T1000 (cell line): ENCODE measurements at places on chromosomes 7 and 10.
A peak's percentile ranks its signal among the peaks of the same experiment; 100 is the strongest.

DNA sequence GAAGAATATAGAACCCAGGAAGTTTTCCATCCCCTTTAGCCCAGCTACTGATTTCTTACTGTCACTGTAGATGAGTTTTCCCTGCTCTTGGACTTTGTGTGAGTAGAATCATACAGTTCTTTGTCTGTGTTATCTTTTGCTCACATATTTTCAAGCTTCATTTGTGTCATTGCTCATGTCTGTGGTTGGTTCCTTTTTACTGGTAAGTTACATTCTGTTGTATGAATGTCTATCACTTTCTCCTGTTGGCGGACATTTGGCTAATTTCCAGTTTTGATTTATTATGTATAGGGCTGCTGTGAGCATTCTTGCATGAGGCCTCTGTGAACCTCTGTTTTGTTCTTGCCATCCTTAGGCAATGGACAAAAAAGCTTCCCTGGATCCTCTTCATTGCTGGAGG is 5.3 kb downstream of the GLRX3 start:
- DNase-seq: no peak

- DNase-seq: no peak
These were observed 27.4 kb downstream of the LAMB4 start for GRCh38 chr7:108102671-108103312.

- no peak for DNase-seq
These were observed 238.9 kb upstream of the GPR26 start for GRCh38 chr10:123427165-123427786.

GRCh38 chr7:8261711-8262695 is at the start of gene ICA1:
TSS of gene ICA1 (minus strand) at chr7:8262167. CDS start at chr7:8235926, 26,241 bp downstream.
- DNase-seq: peak; percentile 52

GRCh38 chr10:113497198-113497597 is 55.7 kb upstream of the HABP2 start:
- DNase-seq: no peak

GRCh38 chr7:84857336-84857735 is 329.5 kb downstream of the SEMA3D start:
- DNase-seq: no peak

- no peak for DNase-seq
These were observed 22.3 kb upstream of the NPTX2 start for GRCh38 chr7:98594787-98595186.

GRCh38 chr10:69498711-69499471 is 47.6 kb downstream of the TSPAN15 start:
- no peak for DNase-seq

- no peak for DNase-seq
These were observed 142.8 kb downstream of the LSM5 start for GRCh38 chr7:32347244-32347828.

GRCh38 chr7:1695800-1696454 is 25.9 kb downstream of the ELFN1 start:
- no peak for DNase-seq

GRCh38 chr7:108528183-108528712 is 2.3 kb upstream of the PNPLA8 start:
- no peak for DNase-seq

DNA sequence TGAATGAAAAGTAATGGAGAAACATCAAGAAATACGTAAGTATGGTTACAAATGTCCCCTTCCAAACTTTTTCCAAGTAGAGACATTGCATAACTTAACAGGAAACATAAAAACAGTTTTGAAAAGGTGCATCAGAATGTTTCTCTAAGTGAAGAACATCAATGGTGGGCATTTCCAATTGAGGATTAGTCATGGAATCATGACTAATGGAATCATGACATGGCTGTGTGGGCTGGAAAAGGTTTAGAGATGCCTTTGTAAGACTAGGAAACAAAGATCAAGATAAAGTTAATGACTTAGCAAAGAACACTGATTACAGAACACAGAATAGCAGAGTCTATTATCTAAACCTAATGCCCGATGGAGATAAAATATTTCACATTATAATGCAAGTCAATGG is 272.0 kb downstream of the HPSE2 start:
- DNase-seq: no peak

GRCh38 chr10:69403519-69403918 is 13.2 kb downstream of the TACR2 start:
- no peak for DNase-seq
